HFF-Myc (cell line): ENCODE measurements at places on chromosomes 4 and X.
A peak's percentile ranks its signal among the peaks of the same experiment; 100 is the strongest.

- DNase-seq = no peak
These were observed 60.4 kb downstream of the CLCN4 start for GRCh38 chrX:10217198-10217597.

- no peak for DNase-seq
These were observed 1184.4 kb downstream of the RPA4 start for GRCh38 chrX:98068024-98068580.

DNA sequence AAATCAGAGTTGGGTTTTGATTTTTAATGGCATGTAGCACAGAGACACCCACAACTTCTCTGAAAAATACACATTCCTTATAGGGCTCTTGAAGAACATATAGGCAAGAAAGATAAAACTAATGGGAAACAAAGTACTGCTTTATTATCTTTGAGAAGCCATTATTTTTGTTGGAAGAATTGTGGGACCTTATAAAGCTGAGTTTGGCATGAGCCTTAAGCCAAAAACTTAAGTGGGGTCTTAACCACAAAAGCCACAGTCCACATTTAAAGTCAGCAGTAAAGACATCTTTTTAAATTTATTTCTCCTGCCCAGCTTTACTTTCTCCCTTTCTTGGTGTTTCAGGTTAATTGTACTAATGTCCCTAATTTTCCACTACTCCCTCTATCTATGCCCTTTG, 1297.3 kb downstream of the C4orf33 start:
- no peak for DNase-seq

- DNase-seq = no peak
These were observed 20.3 kb upstream of the SMPX start for GRCh38 chrX:21778236-21778635.

GRCh38 chr4:77989968-77990367, 67.2 kb upstream of the FRAS1 start:
- DNase-seq = no peak

DNA sequence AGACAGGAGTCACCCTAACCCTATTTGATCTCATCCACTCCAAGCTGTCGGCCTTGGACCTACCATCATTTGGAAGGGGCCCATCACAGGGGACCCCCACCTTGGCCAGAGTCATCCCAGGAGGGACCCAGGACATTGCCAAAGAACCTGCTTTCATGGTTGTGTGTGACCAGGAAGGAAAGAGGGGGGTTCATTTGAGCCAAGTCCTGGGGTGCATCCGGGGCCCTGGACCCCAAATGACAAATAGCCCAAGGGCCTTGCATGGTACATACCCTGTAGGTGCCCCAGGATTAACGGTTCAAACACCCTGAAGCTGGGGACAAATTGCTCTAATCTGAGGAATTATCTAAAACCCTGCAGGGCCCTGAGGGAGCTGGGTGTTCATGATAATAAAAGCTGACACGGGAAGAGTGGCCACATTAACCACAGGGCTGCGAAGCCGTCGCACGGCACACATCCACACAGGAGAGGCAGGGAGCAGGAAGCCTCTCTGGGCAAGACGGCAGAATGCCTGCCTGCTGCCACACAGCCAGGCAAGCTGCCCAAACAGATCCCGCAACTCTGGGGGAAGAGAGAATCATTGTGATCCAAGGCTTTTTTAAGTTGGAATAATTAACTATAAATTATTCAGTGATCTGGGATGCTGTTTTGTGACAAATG, 28.2 kb upstream of the PPP2R2C start:
- DNase-seq = no peak

DNA sequence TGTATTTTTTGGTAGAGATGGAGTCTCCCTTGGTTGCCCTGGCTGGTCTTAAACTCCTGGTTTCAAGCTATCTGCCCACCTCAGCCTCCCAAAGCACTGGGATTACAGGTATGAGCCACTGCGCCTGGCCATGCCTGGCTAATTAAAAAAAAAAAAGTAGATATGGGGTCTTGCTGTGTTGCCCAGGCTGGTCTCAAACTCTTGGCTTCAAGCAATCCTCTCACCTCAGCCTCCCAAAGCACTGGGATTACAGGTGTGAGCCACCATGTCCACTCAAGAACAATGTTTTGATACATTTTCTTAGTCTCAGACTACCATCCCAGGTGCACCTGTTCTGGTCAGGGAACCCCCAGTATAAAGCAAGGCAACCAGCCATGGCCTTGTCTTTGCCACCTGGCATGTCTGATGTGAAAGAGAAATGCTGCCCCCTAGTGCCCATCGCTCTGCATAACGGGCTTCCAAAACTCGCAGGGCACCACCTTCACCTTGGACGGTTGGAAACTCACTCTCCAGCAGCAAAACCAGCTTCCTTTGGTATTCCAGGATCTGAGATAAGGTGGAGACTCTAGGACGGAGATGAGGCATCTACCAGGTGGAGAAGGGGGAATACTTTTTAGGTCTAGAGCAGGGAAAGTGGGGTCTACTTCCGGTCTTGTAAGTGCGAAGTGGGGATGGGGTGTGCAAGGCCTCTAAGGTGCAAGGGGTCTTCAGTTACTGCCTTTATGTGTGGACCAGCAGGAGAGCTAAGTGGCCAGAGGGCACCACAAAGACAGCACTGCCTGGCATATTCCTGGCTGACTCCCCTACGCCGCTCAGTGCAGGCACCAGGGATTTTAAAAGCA, 47.7 kb upstream of the AFAP1 start:
- no peak for DNase-seq

GRCh38 chrX:25976683-25977310, 161.3 kb upstream of the MAGEB18 start:
- DNase-seq = no peak

GRCh38 chrX:26922278-26922677, 540.9 kb downstream of the PPP4R3C start:
- no peak for DNase-seq

DNA sequence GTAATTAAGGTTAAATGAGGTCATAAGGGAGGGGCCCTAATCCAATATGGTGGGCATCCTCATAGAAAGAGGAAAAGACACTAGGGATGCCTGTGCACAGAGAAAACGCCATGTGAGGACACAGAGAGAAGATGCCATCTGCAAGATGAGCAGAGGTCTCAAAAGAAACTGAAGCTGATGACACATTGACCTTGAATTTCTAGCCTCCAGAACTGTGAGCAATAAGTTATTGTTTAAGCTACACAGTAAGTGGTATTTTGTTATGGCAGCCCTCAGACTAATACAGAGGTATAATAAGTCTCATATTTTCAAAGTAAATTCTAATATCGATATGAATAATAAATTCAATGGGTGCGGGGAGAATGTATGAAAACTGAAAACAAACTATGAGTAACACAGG, 169.9 kb downstream of the UGT8 start:
- DNase-seq = no peak

- no peak for DNase-seq
These were observed 47.7 kb upstream of the CXCL8 start for GRCh38 chr4:73692701-73693100.

GRCh38 chr4:3718462-3718861, 47.7 kb upstream of the ADRA2C start:
- DNase-seq = no peak

- no peak for DNase-seq
These were observed 21.7 kb downstream of the UGDH start for GRCh38 chr4:39505581-39505980.

DNA sequence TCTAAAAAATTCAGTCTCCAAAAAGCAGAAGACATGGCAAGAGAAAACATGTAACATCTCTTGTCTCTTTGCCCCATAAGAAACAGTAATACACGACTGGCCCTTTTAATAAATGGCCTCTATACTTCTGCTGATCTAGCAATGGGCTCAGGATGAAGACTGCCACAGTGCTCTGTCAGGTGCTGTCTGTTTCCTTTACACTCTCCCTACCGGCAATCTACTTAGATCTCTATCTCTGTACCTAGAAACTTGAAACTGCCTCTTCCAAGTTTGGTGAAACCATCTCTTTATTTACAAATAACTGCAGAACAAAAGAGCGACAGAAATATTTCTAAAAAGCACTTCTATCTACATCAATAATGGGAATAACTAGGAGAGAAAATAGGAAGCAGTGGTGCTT, 685.2 kb upstream of the INTU start:
- DNase-seq = no peak

DNA sequence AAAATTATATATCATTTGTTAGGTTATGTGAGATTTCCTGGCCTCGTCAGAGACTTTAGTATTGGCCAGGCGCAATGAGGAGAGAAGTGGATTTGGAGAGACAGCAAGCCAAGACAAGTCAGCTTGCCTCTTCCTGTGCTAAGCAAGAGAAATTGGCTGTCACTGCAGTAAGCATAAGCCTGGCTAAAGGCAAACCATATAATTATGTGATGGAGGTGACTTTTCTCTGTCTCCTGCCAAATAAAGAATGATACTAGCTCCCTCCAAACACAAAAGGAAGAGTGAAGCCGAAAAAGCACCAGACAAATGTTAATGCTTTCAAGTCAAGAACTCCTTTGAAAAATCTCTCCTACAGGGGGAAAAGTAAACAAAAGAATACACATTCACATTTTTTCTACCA, 2246.0 kb downstream of the ARAP2 start:
- no peak for DNase-seq

- peak; percentile 65 for DNase-seq
These were observed 130.2 kb downstream of the AMELX start for GRCh38 chrX:11423362-11423818.

GRCh38 chrX:148813422-148813821, 313.0 kb downstream of the AFF2 start:
- no peak for DNase-seq

- no peak for DNase-seq
These were observed 51.9 kb downstream of the PHKA2 start for GRCh38 chrX:18931972-18932371.

DNA sequence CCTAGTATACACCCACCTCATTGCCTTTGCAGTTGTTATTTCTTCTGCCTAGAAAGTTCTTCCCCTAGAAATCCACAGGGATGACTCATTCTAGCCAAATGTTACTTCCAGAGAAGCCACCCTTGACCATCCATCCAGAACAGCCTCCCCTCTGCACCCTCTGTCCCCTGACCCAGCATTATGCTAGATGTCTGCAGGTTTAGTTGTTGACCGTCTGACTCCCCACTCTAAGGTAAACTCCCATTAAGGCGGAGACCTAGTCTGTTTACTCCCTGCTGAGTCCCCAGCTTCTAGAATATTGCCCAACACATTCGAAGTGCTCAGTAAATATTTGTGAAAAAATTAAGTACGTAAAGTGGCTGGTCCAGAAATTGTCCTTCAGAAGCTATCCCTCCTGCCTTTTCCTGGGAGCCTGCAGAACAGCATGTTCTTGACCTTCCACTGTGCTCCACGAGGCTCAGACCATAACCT, 11.0 kb downstream of the SRD5A3 start:
- no peak for DNase-seq

DNA sequence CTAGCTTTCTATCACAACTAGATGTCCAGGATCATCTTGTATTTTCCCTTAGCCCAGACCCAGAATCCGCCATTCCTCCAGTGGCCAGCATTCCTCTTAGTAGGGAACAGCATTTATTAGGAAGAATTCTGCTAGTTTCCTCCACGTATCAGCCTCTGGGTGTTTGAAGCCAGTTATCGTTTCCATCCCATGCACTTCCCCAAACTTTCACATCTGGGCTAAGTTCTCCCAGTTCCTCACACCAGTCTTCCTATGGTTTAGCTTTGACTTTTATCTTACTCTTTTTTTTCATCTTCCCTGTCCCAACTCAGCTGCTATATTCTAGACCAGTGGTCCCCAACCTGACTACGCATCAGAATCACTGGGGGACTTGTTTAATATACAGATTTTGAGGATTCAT, 53.5 kb upstream of the PRSS48 start:
- DNase-seq = no peak

DNA sequence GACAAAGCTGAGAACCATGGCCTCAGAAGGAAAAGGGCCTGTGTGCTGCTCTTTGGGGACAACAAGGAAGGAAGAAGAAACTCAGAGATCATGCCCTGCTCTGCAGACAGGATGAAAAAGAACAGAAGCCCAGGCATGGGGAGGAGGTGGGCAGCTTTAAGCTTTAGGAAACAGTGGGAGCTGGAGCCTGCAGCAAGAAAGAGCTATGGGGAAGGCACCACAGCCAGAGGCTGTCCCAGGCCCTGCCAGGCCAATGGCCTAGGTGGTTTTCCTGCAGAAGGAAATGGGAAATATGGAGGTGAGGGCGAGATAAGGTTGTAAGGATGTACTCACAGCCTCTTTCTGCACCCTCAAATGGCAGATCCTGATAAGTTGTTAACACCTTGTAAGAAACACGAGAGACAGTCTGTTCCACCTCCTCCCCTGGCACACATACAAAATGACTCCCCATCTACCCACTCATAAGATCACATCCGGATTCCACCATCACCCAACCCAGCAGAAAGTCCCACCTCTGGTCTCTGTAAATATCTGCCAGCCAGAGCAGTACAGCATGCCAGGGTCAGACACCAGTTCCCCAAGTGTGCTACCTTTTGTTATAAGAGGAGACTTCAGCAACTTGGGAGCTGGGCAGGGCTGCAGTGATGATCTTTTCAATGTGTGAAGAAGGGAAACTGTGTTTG, 105.2 kb downstream of the RTL5 start:
- DNase-seq = no peak

- DNase-seq = no peak
These were observed 167.3 kb upstream of the VEGFC start for GRCh38 chr4:176959980-176960379.

DNA sequence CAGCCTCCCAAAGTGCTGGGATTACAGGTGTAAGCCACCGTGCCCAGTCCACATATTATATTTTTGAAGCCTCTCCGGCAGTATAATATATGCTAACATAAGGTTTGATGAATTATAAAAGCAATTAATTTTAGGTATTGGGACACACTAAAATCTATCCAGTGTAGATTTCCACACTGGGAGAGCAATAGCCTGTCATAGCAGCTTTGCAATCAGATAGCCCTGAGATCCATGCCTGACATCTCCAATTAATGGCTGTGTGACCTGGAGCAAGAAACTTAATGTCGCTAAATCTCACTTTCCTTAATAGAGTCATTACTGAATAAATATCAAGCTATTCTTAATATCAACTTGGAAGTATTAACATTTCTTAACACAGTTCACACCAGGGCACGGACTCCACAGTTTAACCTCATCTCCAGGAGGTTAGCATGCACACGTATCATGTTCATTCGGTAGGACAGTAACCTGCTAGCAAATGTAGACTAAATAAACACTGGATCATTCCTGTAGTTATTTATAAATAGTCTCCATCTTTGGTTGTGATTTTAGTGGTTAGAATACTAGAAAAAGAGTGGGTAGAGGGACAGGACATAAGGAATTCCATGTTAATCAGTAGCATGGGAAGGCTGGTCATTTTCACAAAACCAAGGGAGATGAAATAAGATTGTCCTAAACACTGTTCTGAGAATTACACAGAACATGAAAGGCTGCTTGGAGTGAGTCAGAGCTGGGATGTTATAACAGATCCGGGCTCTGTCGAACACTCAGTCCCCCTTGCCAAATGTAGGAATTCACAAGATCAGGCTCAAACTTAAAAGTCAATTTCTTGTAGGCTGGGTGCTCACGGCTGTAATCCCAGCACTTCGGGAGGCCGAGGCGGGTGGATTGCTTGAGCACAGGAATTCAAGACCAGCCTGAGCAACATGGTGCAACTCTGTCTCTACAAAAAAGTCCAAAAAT, 254.7 kb downstream of the PALLD start:
- DNase-seq = no peak
